ENCODE measurements at places on chromosomes 4 and X.

DNA sequence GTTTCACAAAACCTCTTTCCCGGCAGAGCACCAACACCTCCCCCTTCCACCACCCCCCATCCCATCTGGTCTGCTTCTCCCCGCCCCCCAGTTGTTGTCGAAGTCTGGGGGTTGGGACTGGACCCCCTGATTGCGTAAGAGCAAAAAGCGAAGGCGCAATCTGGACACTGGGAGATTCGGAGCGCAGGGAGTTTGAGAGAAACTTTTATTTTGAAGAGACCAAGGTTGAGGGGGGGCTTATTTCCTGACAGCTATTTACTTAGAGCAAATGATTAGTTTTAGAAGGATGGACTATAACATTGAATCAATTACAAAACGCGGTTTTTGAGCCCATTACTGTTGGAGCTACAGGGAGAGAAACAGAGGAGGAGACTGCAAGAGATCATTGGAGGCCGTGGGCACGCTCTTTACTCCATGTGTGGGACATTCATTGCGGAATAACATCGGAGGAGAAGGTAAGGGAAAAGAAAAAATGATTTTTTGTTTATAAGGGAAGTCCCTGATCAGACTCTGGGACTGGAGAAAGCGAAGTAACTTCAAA is at the start of gene PDGFRA:
TSS of gene PDGFRA (plus strand) at position 333 of the 541 bp plus-strand sequence. CDS start 29,476 bp downstream, outside the sequence.
- no peak for DNase-seq

GRCh38 chrX:40418813-40419195 is 162.0 kb upstream of the ATP6AP2 start:
- no peak for DNase-seq

- DNase-seq, result no peak
These were observed 58.2 kb downstream of the DCLK2 start for GRCh38 chr4:150136481-150136880.

DNA sequence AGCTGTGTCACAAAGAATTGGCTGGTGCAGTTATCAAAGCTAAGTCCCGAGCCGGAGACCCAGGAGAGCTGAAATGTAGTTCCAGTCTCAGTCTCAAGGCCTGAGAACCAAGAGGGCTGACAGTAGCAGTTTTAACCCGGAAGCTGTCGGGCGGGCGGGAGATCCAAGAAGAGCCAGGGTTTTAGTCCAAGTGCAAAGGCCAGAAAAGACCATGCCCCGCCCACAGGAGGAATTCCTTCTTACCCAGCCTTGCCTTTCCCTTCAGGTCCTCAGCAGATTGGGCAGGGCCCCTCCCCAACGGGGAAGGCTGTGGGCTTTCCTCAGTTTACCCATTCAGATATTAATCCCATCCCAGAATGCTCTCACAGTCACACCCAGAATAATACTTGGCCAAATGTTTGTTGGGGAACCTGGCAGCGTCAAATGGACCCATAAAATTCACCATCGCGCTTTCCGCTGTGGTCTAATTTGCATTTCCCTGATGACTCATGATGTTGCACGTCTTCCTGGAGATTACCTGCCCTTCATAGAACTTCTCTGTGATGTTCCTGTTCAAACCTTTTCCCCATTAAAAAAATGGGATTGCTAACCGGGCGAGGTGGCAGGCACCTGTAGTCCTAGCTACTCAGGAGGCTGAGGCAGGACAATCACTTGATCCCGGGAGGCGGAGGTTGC is 16.2 kb downstream of the MAEA start:
- no peak for DNase-seq

Measured in NCI-H510A (cell line).